ENCODE measurements at places on chromosomes 16 and 17. TPM values are rescaled to one million over a fixed set of nuclear protein-coding genes. Genes with fewer than 3 reads are reported as not detected.

The GSE1 gene
- polyA plus RNA-seq: 32.9 TPM

The MFAP4 gene
- polyA plus RNA-seq: 13.0 TPM

DNA sequence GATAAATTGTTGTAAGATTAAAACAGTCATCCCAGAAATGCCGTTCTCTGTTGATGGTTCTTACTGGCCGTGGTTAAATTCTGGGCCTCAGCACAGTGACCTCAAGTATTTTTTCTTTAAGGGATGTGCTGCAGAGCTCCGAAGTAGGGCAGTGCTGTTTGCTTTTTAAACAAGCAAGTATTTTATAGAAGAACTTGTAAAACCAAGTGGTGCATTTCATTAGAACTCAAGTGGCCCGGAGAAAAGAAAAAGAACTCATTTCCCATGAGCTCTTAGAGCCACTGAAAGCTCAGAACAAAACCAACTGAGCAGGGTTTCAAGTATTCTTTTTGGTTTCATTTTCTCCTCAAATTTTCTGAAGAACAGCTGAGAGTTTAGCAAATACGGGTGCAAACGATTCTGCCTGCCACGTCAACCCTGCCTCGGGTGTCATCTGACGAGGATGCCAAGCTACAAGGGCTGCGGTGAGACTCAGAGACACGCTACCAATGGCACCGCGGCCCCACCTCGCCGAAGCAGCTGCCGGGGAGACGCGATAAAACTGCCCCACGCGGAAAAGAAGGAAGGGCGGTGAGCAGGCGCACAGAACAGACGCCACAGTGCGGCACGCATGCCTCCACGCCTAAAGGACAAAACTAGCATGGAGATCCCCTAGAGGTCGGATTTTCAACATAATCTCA lies 6.3 kb downstream of the LMF1 start:
- H3K4me1 ChIP-seq: no peaks in the 10 kb centered on the region
- H3K36me3 ChIP-seq: no peaks in the 10 kb centered on the region
- no peaks in the 10 kb centered on the region for H3K27me3 ChIP-seq

The GUCY2D gene
- polyA plus RNA-seq: 0.04 TPM

The PRSS27 gene
- polyA plus RNA-seq: 2.1 TPM

DNA sequence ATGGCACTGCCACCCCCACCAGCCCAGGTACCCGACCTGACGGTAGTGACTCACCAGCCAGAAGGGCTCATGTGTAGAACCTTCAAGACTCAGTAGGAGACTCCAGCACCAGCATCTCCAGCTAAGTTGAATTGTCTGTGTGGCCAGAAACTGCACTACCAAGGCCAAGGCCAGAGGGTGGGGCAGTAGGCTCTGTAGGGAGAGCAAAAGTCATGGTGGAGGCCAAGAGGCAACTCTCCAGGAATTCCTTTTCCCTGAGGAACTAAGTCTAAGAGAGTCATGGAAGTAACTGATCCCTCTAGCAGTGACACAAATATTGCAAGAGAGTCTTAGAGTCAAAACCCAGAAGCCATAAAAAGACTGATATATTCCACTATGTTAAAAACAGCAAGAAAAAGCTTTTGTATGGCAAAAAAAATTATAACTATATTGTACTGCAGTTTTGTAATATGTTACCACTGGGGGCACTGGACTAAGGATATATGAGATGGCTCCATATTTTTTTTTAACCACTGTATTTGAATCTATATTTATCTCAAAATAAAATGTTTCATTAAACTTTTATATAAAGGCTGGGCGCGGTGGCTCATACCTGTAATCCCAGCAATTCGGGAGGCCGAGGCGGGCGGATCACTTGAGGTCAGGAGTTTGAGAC lies 30.2 kb upstream of the GUCY2D start:
- H3K4me1 ChIP-seq: no peaks in the 10 kb centered on the region
- DNase-seq: no peak
- no peak overlapping the region for H3K27ac ChIP-seq
- H3K27me3 ChIP-seq: no peaks in the 10 kb centered on the region

The CNTNAP4 gene
- polyA plus RNA-seq: not detected

DNA sequence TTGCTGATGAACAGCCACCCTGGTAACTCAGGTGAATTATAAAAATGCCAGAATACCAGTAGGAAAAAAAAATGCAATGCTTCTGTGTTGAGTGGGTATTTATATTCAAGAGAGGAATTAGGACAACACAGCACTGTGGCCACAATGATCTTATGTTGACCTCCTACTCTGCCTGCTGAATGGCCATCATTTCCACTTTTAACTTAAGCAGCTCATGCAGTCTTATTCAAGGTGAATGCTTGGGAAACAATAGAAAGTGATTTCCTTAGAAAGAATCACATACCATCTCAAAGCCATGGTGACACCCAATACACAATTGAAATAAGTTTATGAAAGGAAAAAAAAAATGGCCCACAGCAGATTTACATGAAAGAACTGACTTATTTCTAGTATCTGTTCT lies 224.0 kb downstream of the CDH8 start:
- no peak for DNase-seq
- no peak overlapping the region for H3K27ac ChIP-seq
- no peaks in the 10 kb centered on the region for H3K27me3 ChIP-seq
- H3K36me3 ChIP-seq: no peaks in the 10 kb centered on the region
- H3K4me1 ChIP-seq: no peaks in the 10 kb centered on the region

DNA sequence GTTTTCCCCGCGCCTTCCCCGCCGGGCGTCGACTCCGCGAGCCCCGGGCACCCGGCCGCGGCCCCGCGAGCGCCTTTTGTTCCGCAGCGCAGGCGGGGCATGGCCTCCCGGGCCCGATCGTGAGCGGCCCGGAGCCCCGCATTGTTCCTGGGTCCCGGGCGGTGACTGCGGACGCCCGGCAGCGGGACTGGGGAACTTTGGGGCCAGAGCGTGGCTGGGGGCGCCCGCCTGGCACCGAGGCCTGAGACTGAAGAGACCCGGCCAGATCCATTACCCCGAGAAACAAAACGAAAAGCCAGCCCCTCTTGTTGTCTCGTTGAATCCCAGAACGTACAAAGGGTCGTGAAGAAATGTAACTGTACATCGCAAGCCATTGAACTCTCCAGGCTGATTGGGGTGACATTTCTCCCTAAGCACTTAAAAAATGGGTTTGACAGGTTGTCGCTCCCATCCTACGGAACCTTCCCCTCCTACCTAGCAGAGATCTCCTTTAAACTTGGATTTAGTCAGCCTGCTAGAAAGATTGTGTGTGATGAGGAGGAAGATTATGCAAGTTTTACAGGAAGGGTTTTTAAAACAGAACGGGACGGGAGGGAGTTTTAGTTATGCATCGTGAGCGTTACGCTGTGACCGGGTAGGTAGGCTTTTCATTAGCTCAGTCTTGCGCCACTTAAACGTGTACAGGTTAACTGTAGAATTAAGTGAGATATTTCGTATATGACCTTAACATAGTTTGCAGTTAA lies 825 bp downstream of the METTL9 start:
- H3K27me3 ChIP-seq: no peaks in the 10 kb centered on the region
- H3K4me3 ChIP-seq: peak overlapping the region; percentile 91
- H3K27ac ChIP-seq: peak overlapping the region; percentile 90
- H3K4me1 ChIP-seq: no peaks in the 10 kb centered on the region
- no peaks in the 10 kb centered on the region for H3K36me3 ChIP-seq

DNA sequence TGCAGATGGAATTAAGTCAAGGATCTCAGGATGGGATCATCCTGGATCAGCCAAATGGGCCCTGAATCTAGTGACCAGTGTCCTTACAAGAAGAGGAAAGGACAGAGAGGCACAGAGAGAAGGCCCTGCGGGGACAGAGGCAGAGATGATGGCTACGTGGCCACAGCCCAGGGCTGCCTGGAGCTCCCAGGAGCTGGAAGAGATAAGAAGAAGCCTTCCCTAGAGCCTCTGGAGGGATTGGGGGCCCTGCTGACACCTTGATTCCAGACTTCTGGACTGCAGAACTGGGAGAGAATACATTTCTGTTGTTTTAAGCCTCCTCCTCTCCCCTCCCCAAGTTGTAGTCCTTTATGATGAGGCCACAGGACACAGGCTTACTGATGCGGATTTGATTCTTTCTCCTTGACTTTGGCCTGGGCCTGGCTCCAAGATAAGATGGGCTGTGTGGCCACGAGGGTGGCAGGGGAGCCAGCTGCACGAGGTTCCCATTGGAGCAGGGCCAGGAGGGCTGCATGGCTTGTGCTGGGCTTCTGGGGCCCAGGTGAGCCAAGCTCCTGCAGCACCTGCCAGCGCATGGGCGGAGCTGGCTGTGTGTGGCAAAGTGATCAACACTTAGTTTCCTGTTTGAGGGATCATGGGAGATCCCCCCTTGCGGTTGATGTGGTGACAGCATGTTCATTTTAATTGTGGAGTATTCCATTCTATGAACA lies 146.1 kb downstream of the IRF8 start:
- no peak overlapping the region for H3K27ac ChIP-seq
- H3K4me1 ChIP-seq: no peaks in the 10 kb centered on the region

The NOXO1 gene
- polyA plus RNA-seq: 1.6 TPM

- H3K4me1 ChIP-seq: no peaks in the 10 kb centered on the region
- no peak overlapping the region for H3K4me3 ChIP-seq
- no peak for DNase-seq
- H3K27ac ChIP-seq: no peak overlapping the region
- no peaks in the 10 kb centered on the region for H3K27me3 ChIP-seq
- H3K36me3 ChIP-seq: no peaks in the 10 kb centered on the region
Measured at GRCh38 chr16:31861455-31861854, 12.2 kb upstream of the ZNF267 start.

- no peak overlapping the region for H3K4me3 ChIP-seq
- no peaks in the 10 kb centered on the region for H3K4me1 ChIP-seq
- no peaks in the 10 kb centered on the region for H3K36me3 ChIP-seq
- H3K27me3 ChIP-seq: no peaks in the 10 kb centered on the region
- no peak for DNase-seq
Measured at GRCh38 chr17:70905796-70906195, 736.5 kb downstream of the KCNJ2 start.

- H3K4me3 ChIP-seq: no peak overlapping the region
- H3K4me1 ChIP-seq: no peaks in the 10 kb centered on the region
- no peaks in the 10 kb centered on the region for H3K27me3 ChIP-seq
- H3K27ac ChIP-seq: no peak overlapping the region
Measured at GRCh38 chr16:49399594-49400364, 26.2 kb downstream of the C16orf78 start.

DNA sequence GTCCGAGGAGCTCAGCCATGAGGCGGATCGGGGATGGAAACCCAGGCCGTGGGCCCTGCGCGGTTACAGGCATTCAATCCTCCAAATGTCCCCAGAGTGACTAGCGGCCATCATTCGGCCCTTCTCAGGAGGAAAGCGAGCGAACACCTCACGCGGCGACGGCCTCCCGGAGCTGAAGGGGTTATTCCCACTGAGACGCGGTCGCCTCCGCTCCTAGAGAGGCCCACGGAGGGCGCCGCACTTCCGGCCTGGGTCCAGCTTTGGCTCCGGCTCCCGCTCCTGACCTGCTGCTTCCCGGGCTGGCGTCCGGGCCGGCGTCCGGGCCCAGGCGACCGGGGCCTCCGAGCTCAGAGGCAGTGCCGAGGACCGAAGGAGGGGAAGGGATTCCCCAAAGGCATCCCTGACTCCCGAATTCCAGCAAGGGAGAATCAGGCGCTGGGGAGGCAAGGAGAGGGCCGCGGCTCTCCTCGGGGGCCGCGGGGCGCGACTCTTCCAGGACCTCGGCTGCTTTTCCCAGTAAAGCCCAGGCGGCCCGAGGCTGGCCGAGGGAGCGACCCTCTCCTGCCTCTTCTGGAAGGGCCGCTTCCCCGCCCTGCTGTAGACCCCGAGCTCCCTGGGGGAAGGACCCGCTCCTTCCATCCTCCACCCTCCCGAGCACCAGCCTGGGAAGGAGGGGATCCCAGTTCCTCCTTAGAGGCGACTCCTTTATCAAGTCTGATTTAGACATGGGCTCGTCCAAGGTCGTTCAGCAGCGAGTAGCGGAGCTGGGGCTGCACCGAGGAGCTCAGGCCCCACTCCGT lies 18.6 kb upstream of the ZNF629 start:
- peak overlapping the region; percentile 76 for H3K27ac ChIP-seq
- peaks cover 8% of the 10 kb centered on the region for H3K4me1 ChIP-seq
- peak; percentile 86 for DNase-seq
- no peaks in the 10 kb centered on the region for H3K36me3 ChIP-seq
- peak overlapping the region; percentile 66 for H3K4me3 ChIP-seq
- H3K27me3 ChIP-seq: no peaks in the 10 kb centered on the region

The CNTNAP1 gene
- polyA plus RNA-seq: 8.1 TPM

The GRAPL gene
- 0.87 TPM for polyA plus RNA-seq

GRCh38 chr16:72443809-72444208 lies 271.9 kb upstream of the PMFBP1 start:
- no peak overlapping the region for H3K4me3 ChIP-seq
- H3K27me3 ChIP-seq: no peaks in the 10 kb centered on the region
- DNase-seq: no peak

- no peak overlapping the region for H3K4me3 ChIP-seq
- peaks cover 8% of the 10 kb centered on the region for H3K4me1 ChIP-seq
- H3K27ac ChIP-seq: no peak overlapping the region
- DNase-seq: no peak
- H3K36me3 ChIP-seq: no peaks in the 10 kb centered on the region
Measured at GRCh38 chr16:3001316-3001715, 11.4 kb upstream of the CLDN9 start.

- no peak for DNase-seq
- no peaks in the 10 kb centered on the region for H3K27me3 ChIP-seq
- H3K4me1 ChIP-seq: no peaks in the 10 kb centered on the region
- H3K27ac ChIP-seq: no peak overlapping the region
- H3K36me3 ChIP-seq: peaks cover 16% of the 10 kb centered on the region
Measured at GRCh38 chr16:88878967-88879787, 12.7 kb upstream of the PABPN1L start.

GRCh38 chr17:74235911-74236371 lies 22.6 kb downstream of the TTYH2 start:
- H3K27ac ChIP-seq: no peak overlapping the region
- DNase-seq: peak; percentile 23
- H3K36me3 ChIP-seq: no peaks in the 10 kb centered on the region
- no peak overlapping the region for H3K4me3 ChIP-seq
- peaks cover 7% of the 10 kb centered on the region for H3K4me1 ChIP-seq

DNA sequence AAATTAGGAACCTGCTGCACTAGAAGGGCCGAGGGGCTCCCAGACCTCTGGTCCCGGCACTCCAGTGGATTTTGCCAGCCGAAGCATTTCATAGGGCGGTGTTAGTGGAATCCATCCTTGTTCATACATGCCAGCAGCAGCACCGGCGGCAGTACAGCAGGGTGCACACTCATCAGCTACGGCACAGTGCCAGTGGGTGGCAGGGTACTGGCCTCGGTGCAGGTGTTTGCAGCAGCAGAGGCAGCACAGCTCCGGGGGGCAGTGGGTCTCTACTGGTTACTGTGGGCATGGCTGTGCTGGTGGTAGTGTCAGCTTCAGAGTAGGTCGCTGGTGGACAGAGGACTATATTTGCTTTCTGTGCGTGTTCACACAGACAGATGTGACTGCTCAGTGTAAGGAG lies 985.7 kb downstream of the CDH8 start:
- H3K27me3 ChIP-seq: no peaks in the 10 kb centered on the region
- H3K4me3 ChIP-seq: no peak overlapping the region
- H3K36me3 ChIP-seq: no peaks in the 10 kb centered on the region
- H3K4me1 ChIP-seq: no peaks in the 10 kb centered on the region
- no peak overlapping the region for H3K27ac ChIP-seq
- DNase-seq: no peak

Data from pancreas (tissue), 10 donors.